ENCODE measurements at places on chromosomes 7 and 10.

DNA sequence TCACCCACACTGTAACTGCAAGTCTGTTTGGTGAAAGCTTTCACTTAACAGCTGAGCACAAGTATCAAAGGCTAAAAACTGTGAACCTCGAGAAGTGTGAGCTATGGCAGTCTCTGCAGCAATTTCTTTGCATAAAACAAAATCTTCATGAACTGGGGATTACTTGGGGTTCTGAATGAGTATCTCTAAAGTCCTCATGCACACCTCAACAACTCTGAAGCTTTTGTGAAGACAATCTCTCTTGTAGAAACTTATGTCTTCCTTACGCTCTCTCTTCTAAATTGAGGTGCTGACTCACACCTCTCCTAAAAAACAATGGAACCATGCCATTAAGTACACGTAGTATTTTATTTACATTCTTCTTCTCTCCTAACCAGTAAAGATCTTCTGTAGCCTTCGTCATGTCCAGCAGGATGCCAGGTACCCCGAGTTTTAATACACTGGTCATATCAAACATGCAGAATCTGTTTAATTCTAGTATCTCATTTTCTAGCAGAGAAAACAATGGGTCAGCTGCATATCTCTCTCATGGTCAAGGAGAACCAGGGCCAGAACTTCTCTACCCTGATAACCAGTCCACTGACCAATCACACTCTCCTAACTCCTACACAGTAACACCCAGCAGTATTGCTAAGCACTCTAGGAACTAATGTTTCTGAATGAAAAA, 76.9 kb downstream of the UBE2H start:
- no peak for DNase-seq

DNA sequence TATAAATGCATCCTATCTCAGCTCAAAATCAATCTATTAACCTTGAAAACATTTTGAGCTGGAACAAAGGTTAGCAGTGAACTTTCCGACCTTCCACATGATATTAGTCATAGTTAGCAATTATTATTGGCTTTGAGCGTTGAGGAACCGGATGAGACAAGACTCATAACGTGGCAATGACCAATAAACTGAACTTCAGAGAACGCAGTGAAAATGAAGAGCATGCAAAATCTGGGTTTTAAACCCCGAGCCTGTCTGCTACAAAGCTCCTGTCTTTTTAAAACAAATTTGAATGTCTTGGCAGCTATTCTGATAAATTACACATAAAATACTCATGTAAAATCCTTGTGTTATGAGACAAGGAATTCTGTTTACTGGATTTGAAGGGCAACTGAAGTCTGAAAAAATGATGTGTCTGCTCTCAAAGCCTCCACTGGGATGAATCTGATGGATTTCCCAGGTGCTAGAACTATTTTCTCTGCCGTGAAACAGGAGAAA, 74.7 kb upstream of the ITGB1 start:
- DNase-seq: no peak

GRCh38 chr10:102523250-102524029, 19.7 kb downstream of the SUFU start:
- no peak for DNase-seq

GRCh38 chr7:110539216-110539615, 551.7 kb upstream of the LRRN3 start:
- DNase-seq: no peak

- DNase-seq: no peak
Observed at GRCh38 chr7:77823787-77824186, 25.2 kb downstream of the PHTF2 start.

- no peak for DNase-seq
Observed at GRCh38 chr7:7156663-7157062, 25.7 kb upstream of the C1GALT1 start.

DNA sequence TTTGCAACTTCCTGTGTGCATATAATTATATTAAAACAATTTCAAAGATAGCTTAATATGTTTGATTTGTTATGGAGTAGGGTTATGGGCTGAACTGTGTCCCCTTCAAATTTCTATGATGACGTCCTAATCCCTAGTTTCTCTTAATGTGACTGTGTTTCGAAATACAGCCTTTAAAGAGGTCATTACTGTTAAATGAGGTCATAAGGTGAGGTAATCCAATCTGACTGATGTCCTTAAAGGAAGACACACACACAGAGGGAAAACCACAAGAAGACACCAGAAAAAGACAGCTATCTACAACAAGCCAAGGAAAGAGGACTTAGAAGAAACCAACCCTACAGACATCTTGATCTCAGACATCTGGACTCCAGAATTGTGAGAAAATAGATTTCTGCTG, 407.4 kb downstream of the MAGI2 start:
- DNase-seq: no peak

- no peak for DNase-seq
Observed at GRCh38 chr7:55016746-55017090, 2.1 kb upstream of the EGFR start.

- DNase-seq: no peak
Observed at GRCh38 chr7:24936121-24936824, 43.7 kb downstream of the OSBPL3 start.

DNA sequence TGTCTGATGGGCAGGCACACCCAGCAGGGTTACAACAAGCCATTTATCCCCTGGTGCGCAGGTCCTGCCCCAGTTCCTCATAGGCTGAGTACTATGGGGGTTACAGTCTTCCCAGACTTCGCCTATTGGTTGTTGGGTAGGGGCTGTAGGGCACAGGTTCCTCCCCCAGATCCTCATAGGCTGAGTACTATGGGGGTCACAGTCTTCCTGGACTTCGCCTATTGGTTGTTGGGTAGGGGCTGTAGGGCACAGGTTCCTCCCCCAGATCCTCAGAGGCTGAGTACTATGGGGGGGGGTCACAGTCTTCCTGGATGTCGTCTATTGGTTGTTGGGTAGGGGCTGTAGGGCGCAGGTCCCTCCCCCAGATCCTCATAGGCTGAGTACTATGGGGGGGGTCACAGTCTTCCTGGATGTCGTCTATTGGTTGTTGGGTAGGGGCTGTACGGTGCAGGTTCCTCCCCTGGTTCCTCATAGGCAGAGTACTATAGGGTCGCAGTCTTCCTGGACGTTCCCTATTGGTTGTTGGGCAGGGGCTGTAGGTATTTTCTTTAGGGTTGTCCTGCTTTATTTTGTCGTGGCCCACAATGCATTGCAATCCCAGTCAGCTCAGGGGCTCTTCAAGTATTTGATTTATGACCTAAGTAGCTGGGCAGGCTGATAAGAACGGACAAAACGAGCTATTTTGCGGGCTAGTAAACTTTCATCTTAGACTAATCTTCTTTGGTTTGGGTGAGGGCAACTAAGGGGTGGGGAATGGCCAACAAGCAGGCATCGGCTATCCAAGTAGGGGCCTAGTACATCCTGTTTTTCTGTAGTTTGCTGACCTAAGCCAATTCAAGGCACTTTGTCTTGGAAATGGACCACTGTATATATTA, 3.4 kb downstream of the LRRC27 start:
- DNase-seq: peak; percentile 66

GRCh38 chr7:50397320-50397970, 52.7 kb downstream of the FIGNL1 start:
- no peak for DNase-seq

GRCh38 chr7:127667017-127667670, 15.2 kb downstream of the SND1 start:
- DNase-seq: no peak

GRCh38 chr7:144481833-144482232, 78.3 kb upstream of the NOBOX start:
- DNase-seq: no peak

DNA sequence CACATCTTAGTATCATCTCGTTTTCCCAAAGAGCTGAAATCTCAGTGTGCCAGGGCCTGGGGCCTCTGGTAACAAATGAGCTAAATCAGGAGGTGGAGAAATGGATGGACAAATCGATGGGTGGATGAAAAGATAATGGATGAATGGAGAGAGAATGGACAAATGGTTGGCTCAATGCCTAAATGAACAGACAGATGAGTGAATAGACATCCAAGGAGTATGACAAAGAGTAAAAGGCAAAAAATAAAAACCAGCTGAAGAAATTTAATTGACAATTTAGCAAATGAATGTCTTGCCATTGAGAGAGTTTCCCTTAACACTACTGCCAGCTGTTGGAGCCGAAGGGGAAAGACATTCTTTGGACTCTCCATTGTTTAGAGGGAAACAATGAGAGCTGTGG, 8.0 kb downstream of the SYCE1 start:
- no peak for DNase-seq

All from globus pallidus (tissue), 1 donor.